ENCODE measurements at places on chromosomes 6 and 20. TPM values are rescaled to one million over a fixed set of nuclear protein-coding genes. Genes with fewer than 3 reads are reported as not detected.

The PHF20 gene
- total RNA-seq: 45.1 TPM

The KIF25 gene
- 1.2 TPM for total RNA-seq

The ENPP5 gene
- 9.1 TPM for total RNA-seq

The METTL24 gene
- 4.5 TPM for total RNA-seq

The MOCS1 gene
- 11.3 TPM for total RNA-seq

The CRISP2 gene
- not detected for total RNA-seq

The PI3 gene
- not detected for total RNA-seq

DNA sequence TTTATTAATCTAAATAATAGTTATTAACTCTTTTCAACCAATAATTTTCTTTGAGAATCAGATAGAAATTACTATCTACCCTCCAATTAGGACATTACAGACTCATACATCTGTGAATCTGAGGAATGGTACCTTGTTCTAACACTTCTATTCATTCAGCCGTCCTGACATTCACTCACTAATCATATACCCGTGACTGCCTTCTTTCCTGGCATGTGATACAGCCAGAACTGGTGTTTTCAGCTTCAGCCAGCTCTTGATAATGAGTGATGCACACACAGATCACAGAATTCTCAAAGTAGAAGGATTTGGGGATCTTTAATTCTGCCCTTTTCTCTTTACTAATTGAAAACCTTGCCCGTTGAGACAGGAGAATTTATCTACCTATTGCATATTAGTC, 499.9 kb downstream of the UTRN start:
- no peak for DNase-seq

DNA sequence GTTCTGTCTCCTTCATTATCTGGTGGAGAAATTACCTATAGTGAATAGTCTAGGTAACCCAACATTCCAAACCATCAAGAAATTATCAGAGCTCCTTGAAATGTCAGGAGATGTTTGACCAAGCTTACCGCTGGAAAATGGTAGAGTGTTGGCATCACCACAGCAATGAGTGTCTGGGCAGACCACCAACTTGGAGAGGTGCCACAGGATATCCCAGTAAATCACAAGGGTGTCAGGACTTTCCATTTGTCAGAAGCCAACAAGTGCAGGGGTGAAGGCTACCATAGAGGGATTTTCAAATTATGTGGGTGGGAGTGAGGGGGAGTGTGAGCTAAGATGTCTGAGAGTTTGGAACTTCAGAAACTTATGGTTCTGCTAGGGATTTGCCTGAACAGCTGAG, 73.2 kb downstream of the VGLL2 start:
- DNase-seq: no peak

DNA sequence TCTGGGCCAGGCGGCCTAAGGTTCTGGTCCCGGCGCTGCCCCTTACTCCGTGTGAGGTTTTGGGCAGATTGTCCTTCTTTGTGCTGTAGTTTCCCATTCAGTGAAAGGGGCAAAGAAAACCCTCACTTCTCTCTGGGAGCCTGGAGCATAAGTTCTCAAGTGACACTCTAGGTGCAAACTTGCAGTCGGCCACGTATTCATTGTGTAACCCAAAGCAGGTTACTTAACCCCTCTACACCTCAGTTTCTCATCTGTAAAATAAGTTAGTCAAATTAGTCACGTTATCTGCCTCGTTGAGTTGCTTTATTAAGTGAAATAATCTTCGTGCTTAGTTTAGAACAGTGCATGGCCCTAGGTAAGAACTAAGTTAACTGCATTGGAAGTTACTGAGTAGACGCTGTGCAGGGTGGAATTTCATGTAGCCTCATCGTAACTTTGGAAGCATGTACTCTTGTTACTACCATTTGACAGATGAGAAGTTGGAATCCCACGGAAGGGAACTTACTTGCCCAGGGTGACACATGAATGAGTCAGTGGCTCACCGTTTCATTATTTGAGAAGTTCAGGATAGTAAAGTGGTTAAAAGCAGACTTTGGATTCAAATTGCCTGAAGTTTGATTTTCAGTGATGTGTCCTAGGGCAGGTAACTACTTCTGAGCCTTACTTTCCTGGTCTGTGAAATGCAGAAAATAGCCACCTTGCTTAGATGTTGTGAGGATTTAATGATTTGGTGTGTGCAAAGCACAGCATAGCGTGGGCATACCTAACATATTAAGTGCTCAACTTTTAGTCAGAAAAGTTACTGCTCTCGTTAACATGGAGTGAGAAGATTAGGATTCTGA, 556 bp upstream of the MROH8 start:
- no peak for DNase-seq

DNA sequence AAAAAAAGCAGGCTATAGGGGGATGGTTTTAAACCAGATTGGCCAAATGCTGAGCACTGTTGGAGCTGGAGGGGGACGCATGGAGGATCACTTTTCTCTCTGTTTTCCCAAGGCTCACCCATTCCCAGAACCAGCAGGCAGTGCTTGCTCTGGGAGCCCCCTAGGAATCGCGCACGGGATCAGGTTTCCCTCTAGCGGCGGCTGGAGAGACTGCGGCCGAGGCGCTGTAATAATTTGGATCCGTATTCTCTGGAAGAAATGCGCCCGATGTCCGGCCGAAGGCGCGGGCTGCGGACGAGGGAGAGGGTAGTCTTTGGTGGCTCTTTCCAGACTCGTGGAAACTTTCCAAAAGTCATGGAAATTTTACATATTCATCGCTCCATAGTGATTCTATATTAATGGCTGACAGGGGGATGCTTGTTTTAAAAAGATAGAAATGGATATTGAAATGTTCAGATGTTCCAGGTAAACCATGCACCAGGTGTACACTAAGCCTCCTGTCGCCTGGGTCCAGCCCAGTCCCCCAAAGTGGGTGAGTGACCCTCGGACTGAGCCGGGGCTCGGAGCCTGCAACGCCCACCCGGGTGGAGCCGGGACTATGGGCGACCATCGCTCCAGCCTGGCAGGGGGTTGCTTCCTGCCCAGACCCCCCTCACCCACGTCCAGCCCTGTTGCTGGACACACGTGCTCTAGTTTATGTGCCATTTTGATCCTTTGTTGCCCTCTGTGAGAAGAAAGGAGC, 78.7 kb upstream of the PHACTR3 start:
- peak; percentile 84 for DNase-seq

- peak; percentile 65 for DNase-seq
Measured at GRCh38 chr20:62860924-62861691, 514 bp downstream of the TCFL5 start.

- DNase-seq: no peak
Measured at GRCh38 chr6:46921731-46922130, at the start of gene ADGRF5. Gene ADGRF5 (minus strand): TSS chr6:46921938. CDS start chr6:46906762, 15,176 bp downstream.

GRCh38 chr6:74115674-74116073, 419.7 kb downstream of the CD109 start:
- no peak for DNase-seq

- DNase-seq: peak; percentile 47
Measured at GRCh38 chr6:111573131-111573883, 32.4 kb downstream of the TRAF3IP2 start.

- DNase-seq: no peak
Measured at GRCh38 chr20:64180673-64181072, 16.4 kb downstream of the MYT1 start.

GRCh38 chr6:33727932-33728331, 16.4 kb upstream of the UQCC2 start:
- DNase-seq: no peak

DNA sequence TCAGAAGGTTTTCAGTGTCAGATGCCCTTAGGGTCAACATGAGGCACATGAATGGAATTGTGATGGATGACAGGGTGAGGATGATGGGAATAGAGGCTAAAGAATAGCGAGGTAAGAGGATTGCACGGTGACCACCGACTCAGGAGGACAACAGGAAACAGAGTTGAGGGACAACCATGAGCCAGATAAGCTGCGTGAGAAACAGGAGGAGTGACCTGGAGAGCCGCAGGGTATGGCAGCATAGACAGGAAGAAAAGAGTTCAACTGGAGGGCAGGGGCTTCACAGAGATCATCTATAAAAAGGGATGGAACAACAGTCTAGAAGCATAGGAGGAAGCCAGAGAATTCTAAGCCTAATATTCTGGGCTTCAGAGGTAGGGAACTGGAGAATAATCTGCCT, 84.7 kb upstream of the ENPP5 start:
- no peak for DNase-seq

- DNase-seq: no peak
Measured at GRCh38 chr20:1002682-1003561, 811 bp upstream of the RSPO4 start.

DNA sequence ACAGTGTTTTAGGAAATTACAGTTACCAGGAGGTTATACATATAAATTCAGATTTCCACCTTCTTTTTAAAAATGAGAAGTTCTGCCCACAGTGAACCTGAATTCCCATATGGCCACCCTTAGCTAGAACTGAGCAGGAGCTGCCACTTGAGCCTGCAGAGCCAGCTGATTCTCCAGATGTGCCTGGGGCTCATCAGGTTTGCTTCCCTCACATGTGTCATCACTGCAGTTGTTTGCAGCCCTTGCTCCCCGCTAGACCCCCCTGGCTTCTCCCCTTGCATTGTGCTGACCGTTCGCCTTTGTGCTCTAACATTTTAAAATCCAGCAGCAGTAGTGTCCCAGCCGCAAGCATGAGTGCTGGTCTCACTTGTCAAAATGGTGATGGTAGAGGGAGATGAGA, 131.1 kb downstream of the UTRN start:
- no peak for DNase-seq
